ENCODE measurements at places on chromosomes 11 and 22.

DNA sequence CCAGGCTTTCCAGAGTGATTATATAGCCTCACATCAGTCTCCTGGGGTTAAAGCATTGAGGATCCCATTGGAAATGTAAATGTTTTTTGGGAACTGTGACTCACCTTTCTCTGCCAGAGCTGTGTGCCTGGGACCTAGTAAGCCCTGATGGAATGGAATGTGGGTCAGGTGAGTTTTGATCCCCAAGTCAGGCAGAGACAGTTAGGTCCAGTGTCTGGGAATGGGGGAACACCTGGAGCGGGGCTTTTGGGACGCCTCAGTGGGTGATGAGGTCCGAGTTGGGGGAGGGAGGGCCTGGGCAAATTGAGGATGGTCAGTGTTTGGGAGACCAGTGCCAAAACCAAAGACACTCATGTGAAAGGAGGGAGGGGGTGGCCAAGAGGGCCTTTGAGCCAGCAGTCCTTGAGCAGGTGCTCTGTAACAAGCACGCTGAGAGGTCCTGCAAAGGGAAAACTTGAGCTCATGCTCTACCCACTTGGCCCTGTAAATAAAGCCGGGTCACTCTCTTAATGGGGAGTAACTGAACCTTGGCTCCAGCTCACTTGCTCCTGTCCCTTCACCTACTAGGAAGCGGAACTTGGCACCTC lies 104.7 kb downstream of the NAV2 start:
- DNase-seq, result no peak

DNA sequence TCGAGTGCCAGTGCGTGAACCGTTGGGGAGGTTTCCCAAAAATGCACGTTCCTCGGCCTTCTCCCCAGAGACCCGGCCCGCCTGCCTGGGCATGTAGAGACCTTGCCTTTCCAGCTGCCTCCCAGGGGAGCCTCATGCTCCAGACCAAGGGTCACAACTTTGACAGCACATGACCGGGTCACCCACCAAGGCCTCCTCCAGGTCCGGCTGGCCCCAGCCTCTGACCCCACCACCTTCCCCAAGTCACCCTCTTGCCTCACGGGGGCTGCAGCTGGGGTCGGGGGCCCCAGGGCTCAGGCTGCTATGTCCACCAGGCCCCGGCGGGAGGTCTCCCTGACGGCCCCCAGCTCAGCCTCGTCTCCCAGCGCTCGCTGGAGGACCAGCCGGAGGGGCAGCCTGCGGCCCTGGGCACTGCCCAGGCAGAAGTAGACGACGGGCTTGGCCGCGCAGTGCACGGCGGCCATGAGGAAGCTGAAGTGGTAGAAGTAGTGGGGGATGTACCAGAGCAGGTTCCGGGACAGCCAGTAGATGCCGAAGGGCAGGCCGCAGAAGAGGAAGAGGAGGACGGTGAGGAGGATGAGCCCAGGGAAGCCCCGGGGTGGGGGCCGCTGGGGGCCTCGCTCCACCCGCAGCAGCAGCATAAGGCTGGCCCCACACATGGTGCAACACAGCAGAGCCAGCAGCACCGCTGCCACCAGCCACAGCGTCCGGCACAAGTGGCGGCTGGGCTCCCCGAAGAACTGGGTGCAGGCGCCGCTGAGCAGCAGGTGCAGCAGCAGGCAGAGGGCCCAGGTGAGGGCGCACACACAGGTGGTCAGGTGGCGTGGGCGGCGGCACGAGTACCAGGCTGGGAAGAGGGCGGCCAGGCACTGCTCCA lies 4.4 kb downstream of the MRGPRE start:
- DNase-seq, result no peak

- DNase-seq, result no peak
These were observed 226.0 kb upstream of the C11orf87 start for GRCh38 chr11:109196016-109196415.

- no peak for DNase-seq
These were observed 59.0 kb downstream of the SIK3 start for GRCh38 chr11:117039270-117039669.

DNA sequence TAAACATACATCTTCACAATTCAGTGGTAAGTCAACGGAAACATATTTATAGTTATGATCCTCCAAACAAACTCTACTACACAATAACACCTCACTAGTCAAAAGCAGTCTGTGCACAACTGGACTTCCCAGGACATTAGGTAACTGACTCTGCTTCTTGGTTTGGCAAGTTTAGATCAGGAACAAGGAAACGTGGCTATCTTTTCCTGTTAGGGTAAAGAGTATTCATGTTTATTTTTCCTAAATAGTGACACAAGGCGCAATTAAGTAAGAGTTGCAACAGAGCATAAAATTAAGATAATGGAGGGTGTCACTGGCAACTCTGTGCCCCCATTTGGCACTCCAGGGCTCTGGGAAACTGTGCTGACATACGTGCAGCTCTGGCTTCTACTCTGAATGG lies 70.2 kb upstream of the TP53AIP1 start:
- no peak for DNase-seq

DNA sequence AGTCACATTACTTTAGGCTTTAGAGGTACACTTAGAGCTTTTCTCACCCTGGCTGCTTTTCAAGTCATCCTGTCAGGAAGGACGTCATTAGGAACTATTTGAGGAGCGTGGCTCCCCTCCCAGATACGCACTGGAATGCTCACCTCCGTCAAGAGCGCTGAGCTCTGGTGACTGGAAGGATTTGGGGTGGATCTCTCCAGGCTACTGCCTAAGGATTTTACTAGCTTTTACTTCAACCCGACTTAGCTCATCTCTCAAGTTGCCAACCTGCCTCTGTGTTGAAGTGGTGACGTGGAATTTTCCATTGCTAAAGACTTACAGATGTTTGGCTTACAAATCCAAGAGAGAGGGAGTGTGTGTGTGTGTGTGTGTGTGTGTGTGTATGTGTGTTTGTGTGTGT lies 355.3 kb upstream of the CCDC90B start:
- no peak for DNase-seq

- DNase-seq, result no peak
These were observed 18.8 kb downstream of the RASD2 start for GRCh38 chr22:35559354-35560005.

DNA sequence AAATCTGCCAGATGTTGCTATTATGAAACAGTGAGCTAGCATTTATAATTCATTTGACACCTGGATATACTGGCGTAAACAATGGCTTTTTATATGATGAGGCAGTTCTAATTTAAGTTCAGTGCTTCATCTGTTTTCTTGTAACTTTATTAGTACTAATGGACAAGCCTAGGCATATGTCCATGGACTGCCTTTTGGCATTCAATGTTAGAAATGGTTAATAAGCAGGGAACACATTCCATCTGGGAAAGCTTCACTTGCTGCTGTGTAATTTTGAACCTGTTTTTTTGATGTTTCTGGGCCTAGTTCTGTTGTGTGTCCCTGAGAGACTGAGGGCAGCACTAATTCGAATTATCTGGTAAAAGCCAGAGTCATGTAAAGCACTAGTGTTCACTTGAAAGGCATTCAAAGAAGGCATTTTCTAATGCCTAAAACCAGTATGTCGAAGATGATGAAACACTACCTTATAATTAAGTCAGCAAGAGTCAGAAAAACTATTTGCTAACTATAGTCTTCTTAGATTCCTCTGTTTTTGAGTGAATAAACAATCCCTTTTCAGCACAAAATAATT lies 138.5 kb downstream of the SWAP70 start:
- no peak for DNase-seq

- DNase-seq, result no peak
These were observed 48.7 kb downstream of the SYTL2 start for GRCh38 chr11:85762226-85762625.

DNA sequence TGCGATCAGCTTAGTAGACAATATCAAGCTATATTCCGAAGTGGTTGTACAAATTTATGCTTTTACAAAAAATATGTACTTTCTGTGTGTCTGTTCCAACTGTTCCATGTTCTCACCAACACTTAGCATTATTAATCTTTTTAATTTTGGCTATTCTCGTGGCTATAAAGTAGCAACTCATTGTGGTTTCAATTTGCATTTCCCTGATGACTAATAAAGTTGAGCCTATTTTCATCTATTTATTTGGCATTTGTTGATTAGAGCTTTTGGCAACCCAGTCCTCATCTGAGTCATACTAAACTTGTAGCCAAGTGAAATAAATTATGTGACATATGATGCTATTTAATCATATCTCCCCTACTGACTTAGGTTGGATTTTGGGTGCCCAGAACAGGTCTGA lies 115.9 kb downstream of the FBXO7 start:
- no peak for DNase-seq

DNA sequence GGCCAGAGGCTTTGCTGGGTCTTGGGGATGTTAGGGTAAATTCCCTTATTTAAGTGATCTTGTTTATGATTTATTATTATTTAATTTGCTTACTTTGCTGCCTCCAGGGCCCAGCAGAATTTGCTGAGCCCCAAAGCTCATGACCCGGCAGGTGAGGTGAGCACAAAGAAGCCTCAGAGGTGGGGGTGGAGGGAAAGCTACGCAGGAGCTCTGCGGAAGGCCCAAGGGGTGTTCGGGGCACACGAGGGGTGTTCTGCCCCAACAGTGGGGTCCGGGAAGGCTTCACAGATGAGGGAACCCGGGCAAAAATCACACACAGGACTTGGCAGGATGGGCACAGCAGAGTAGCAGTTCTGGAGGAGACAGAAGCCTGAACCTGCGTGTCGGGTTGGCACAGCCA lies 6.7 kb upstream of the LINC01488 start:
- no peak for DNase-seq

GRCh38 chr11:93520726-93521509 lies 22.3 kb downstream of the SMCO4 start:
- DNase-seq, result no peak

DNA sequence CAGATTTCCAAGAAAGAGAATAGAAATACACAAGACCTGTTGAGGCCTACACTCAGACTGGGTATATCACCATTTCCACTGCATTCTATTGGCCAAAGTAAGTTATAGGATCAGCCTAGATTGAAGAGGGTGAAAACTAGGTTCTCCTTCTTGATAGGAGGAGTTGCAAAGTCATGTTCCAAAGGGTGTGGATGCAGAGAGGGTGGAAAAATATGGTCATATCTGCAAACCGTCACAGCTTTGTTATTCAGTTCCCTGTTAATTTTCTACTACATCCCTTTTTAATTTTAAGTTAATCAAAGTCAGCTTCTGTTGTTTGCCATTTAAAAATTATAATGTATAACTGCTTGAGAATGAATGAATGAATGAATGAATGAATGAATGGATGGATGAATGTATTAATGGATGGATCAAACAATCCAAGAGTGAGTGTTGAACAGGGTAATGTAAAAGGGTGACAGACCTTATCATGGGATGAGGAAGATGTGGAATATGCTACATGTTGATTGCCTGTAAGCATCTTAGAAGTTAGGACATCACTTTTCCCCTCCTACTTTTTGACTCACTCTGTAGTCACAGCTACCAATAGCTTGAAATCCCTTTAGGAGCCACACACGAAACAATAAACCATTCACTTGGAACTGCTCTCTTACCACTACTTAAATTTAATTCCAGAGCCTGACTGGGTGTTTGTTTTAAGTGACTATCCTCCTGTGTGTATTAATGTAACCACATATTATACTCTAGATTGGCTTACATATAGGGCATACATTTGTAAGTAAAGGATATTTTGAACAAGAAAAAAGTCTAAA lies 121.5 kb downstream of the CCDC34 start:
- no peak for DNase-seq

GRCh38 chr11:57597916-57598830 lies 688 bp downstream of the SERPING1 start:
- DNase-seq, result no peak

DNA sequence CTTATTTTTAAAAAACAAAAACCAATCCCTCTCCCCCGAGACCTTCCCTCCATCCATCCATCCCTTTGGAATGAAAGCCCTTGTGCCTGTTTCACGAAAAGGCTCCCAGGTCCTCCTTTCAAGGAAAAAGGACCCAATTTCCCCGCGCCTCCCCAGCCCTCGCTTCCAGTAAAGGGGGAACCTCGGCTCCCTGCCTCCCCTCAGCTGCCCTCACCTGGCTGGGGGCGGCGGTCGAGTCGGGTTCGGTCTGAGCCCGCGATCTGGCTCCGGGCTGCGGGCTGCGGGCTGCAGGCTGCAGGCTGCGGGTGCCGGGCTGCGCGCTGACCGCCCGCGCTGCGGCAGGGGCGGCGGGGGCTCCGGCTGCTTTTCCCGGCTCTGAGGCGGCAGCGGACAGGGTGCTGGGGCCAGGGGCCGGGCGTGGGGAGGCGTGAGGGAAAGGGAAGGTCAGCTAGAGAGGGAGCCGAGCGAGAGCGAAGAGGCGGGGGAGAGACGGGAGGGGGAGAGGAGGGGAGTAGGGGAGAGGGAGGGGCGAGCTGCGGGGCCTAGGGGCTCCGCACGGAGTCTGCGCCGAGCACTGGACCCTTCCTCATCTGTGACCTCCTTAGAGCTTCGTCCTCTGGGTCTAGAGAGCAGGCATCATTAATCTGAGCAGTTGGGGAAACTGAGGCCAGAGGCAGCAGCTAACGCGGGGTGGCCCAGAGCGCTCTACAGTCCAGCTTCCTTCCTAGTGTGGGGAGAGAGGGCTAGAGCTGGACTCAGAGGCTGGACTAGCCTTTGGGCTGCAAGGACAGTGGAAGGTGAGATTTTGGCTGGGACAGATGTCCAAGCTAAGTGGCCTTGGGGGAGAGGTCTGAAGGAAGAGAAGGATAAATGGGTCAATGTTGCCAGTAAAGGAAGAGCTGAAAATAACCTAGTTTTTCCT lies at the start of gene C1QTNF4:
Gene C1QTNF4 (minus strand): TSS at position 478 of the 922 bp plus-strand sequence. CDS start 3,601 bp downstream, outside the sequence.
- no peak for DNase-seq

- DNase-seq, result no peak
These were observed 49.1 kb downstream of the ARRB1 start for GRCh38 chr11:75302371-75302770.

DNA sequence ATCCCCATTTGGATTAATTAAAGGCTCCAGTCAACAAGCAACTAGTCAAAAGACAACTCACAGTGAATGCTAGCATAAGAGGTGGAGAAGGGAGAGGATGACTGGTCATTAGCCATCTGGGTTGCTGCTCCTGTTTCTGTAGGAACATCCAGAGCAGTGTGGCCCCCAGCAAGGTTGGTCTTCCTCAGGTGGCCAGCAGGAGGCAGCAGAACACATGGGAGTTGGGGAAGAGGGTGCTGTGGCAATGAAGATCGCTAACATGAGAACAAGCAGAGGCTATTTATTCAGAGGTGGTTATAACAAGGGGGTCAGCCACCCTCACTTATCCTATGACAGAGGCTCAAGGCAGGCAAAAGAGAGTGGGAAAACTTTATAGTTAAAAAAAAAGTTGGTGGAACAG lies 21.3 kb downstream of the IZUMO1R start:
- peak; percentile 5 for DNase-seq

- no peak for DNase-seq
These were observed 590 bp downstream of the SLCO2B1 start for GRCh38 chr11:75151346-75152047.

Measured in stimulated activated CD8-positive, alpha-beta memory T cell treated with anti-CD3 and anti-CD28 coated beads, Interleukin-7, amount 100 ng/mL, for 24 hours (primary cell).